ENCODE measurements at places on chromosomes 5 and 9. TPM values are rescaled to one million over a fixed set of nuclear protein-coding genes. Genes with fewer than 3 reads are reported as not detected.

F12 gene
- 22.9 TPM for total RNA-seq

DOK3 gene
- 4.3 TPM for total RNA-seq

TMEM215 gene
- total RNA-seq, result 0.03 TPM

TTC33 gene
- 16.1 TPM for total RNA-seq

MSX2 gene
- total RNA-seq, result 4.9 TPM

NRARP gene
- 4.4 TPM for total RNA-seq

MARVELD2 gene
- total RNA-seq, result 3.2 TPM

NPDC1 gene
- total RNA-seq, result 81.3 TPM

LURAP1L gene
- 31.0 TPM for total RNA-seq

ECSCR gene
- not detected for total RNA-seq

FAM200C gene
- total RNA-seq, result 1.5 TPM

BAAT gene
- 0.34 TPM for total RNA-seq

CEP120 gene
- 11.4 TPM for total RNA-seq

HAND1 gene
- 0.23 TPM for total RNA-seq

STPG3 gene
- total RNA-seq, result not detected

CCDC69 gene
- total RNA-seq, result 1.5 TPM

BOD1 gene
- total RNA-seq, result 67.9 TPM

NMUR2 gene
- 0.13 TPM for total RNA-seq

COL23A1 gene
- total RNA-seq, result not detected

CXCL14 gene
- 0.10 TPM for total RNA-seq

CDH9 gene
- not detected for total RNA-seq

PPP6C gene
- 27.0 TPM for total RNA-seq

SNCAIP gene
- not detected for total RNA-seq

CTXN3 gene
- total RNA-seq, result not detected

NR5A1 gene
- 0.09 TPM for total RNA-seq

GFI1B gene
- not detected for total RNA-seq

PROB1 gene
- 0.22 TPM for total RNA-seq

HSD17B3 gene
- not detected for total RNA-seq

CCL27 gene
- not detected for total RNA-seq

HK3 gene
- total RNA-seq, result not detected

GABRA6 gene
- not detected for total RNA-seq

IL33 gene
- total RNA-seq, result not detected

AK8 gene
- total RNA-seq, result 0.83 TPM

PHYHD1 gene
- total RNA-seq, result not detected

DDX31 gene
- 29.0 TPM for total RNA-seq

SPATA31D4 gene
- total RNA-seq, result not detected

NUTM2G gene
- total RNA-seq, result not detected

MYOT gene
- not detected for total RNA-seq

ADAMTS12 gene
- 6.6 TPM for total RNA-seq

LTC4S gene
- 0.32 TPM for total RNA-seq

ATP10B gene
- not detected for total RNA-seq

TMEFF1 gene
- total RNA-seq, result 1.3 TPM

SEPTIN8 gene
- total RNA-seq, result 14.6 TPM

BTNL8 gene
- not detected for total RNA-seq

RLN1 gene
- total RNA-seq, result not detected

ELAVL2 gene
- 0.06 TPM for total RNA-seq

EDIL3 gene
- total RNA-seq, result 0.13 TPM

FOXD4 gene
- 0.44 TPM for total RNA-seq

ANKHD1 gene
- total RNA-seq, result 52.8 TPM

TAF11L5 gene
- not detected for total RNA-seq

GPR21 gene
- not detected for total RNA-seq

UTP15 gene
- 21.5 TPM for total RNA-seq

NUTM2F gene
- total RNA-seq, result not detected

ZNF608 gene
- total RNA-seq, result 1.3 TPM

LCN15 gene
- total RNA-seq, result not detected

SPTLC1 gene
- 76.3 TPM for total RNA-seq

SPARC gene
- total RNA-seq, result 17.0 TPM

HSPB3 gene
- total RNA-seq, result 0.26 TPM

SLC6A19 gene
- 0.08 TPM for total RNA-seq

Measured in A549 treated with GW870086 at 1 μM for 4 hours (cell line).